SW480 (cell line): ENCODE measurements at places on chromosomes 4 and X.

- DNase-seq: no peak
Observed at GRCh38 chr4:86994686-86995085, 59.9 kb downstream of the AFF1 start.

DNA sequence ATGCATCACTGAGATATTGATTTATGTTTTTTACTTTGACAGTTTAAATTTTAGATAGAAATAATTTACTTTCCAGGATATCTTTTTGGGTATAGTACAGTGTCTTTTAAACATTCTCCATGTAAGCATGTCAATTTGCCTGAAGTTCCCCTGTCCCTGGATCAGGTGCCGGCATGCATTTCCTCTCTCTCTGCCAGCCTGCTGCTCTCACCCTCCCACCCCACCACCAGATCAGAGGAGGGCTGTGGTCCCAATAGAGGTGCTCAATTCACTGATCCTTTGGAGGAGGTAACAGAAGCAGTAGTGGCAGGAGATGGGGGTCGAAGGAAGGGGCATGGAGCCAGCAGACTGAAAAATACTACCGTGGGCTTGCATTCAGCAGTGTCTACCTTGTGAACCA lies 28.3 kb upstream of the DSPP start:
- DNase-seq: no peak

DNA sequence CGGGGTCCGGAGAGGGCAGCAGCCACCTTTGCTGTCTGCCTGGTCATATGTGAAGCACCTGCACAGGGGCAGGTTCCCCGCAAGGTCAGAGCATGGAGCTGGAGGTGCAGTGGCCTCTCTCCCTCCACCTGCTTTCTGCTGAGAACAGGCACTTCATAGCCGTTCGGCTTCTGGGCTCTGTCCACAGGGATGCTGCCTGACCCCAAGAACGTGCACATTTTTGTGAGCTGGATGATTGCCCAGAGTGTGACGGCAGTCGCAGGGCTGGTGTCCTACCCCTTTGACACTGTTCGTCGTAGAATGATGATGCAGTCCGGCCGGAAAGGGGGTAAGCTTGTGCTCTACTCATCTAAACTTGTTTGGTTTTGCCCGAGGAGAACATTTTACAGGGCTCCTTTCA lies 2.5 kb downstream of the SLC25A4 start:
- no peak for DNase-seq

DNA sequence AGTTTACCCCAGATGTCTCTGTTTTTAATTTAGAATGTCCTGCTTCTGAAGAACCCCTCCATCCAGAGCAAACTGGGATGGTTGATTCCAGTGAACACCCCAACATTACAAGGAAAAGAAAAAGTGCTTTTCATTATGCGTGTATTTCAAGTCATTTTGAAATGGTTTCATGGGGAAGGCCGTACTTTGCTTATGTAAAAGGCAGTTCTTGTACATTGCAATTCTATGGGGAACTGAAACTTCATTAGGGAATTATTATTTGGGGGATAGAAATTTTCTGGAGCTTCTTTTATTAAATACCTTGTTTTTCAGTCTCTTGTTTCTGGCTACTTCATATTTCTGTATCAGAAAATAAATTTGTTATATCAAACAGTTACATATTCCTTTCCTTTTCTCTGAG lies 96.9 kb upstream of the ZNF518B start:
- DNase-seq: no peak

- no peak for DNase-seq
Observed at GRCh38 chr4:139564502-139564901, 8.5 kb upstream of the SETD7 start.

- no peak for DNase-seq
Observed at GRCh38 chr4:183907871-183908683, 3.0 kb downstream of the STOX2 start.

DNA sequence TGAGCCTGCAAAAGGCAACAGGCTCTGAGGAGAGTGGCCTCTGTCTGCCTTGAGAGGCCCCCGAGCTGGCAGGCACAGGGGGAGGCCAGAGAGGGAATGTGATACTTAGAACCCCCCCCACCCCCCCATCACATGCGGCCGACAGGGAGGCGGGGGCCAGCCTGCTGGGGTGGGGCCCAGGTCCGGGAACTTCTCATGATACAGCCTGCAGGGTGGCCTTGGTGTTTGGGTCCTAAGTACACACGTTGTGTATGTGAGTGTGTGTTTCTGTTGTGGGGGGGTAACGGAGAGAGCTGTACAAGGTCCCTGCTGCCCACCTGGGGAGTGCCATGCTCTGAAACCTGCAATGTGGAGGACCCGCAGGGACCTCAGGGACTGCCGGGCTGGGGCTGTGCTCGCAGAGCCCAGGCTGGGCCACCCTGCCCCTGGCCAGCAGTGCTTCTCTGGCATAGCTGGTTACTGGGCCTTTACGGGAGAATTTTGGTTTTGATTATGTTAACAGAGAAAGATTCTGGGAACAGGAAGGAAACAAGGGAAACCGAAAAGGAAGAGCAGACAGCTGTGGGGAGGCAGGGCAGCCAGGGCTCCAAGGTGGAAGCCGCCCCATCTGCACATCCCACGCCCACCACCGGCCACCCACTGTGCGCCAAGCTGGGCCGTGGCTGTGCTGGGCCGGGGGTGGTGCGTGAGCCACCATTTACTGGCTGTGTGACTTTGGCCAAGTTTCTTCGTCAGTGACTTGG lies 19.9 kb downstream of the SH3BP2 start:
- peak; percentile 7 for DNase-seq

DNA sequence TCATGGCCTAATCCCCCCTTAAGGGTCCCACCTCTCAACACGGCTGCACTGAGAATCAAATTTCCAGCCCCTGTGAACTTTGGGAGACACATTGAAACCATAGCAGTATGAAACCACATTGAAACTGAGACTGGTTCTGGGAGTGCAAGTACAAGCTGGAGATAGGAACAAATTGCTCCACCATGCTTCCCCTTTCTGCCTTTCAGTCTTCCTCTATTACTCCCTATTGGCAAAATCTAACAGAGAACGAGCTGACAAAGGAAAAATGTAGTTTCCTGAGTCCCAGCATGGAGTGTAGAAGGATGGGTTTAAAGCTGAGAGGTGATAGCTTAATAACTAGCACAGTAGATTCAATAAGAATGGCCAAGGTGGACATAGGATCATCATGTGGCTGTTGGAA lies 161.7 kb upstream of the RPL34 start:
- DNase-seq: no peak

DNA sequence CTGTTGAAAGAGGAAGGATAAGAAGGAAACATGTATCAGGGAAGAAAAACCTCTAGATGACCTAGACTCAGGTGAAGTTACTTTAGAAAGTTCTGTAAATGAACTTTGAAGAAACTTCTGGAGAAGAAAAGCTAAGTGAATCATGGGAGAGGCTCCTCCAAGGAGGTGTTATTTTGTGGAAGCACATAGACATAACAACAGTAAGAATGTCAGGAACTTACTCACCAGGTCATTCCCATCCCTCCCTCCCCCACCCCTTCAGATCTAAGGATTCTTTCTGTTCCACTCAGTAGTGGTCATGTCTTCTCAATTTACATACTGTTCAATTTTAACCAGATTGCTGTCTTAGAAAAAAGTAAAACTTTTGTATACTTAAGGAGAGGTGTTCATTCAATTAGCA lies 310.5 kb upstream of the DDX53 start:
- no peak for DNase-seq

GRCh38 chr4:88957570-88957969 lies 99.4 kb downstream of the FAM13A start:
- DNase-seq: no peak

DNA sequence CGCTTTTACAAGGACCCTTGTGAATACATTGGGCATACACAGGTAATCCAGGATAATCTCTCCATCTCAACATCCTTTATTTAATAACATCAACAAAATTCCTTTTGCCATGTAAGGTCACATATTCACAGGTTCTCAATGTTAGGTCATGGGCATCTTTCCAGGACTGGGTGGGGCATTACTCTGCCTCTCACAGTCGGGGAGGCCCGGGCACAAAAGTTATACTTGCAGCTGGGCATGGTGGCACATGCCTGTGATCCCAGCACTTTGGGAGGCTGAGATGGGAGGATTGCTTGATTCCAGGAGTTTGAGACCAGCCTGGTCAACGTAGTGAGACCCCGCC lies 93.7 kb upstream of the AP1S2 start:
- no peak for DNase-seq

- no peak for DNase-seq
Observed at GRCh38 chr4:57430726-57431125, 320.5 kb upstream of the IGFBP7 start.

DNA sequence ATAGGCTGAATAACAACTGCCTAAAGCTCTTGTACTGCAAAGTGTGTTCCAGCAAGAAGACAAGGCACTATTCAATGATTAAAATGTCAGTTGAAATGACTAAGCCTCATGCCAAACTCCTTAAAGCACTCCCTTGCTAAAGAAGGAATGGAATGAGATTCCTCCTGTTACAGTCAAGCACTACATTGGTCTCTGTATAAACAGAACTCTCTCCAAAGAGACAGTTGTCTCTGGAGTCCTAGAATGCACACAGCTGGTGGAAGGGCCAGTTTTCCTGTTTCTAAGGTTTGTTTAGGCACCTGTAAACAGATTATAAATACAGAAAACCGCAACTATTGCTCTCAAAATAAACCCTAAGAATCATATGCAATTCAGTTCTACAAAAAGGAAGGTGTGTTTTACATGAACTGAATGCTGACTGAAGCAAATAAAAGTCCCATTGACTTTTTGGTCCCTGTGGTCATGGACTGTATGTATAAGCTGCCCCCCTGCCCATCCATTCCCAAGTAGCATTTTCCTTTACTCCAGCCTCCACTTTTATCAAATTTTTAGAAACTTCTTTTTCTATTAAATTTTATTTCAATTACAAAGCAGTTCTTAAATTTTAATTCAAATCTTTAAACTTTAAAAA lies 47.0 kb downstream of the FAT1 start:
- no peak for DNase-seq

GRCh38 chr4:152357206-152357605 lies 178.7 kb downstream of the FBXW7 start:
- DNase-seq: no peak

DNA sequence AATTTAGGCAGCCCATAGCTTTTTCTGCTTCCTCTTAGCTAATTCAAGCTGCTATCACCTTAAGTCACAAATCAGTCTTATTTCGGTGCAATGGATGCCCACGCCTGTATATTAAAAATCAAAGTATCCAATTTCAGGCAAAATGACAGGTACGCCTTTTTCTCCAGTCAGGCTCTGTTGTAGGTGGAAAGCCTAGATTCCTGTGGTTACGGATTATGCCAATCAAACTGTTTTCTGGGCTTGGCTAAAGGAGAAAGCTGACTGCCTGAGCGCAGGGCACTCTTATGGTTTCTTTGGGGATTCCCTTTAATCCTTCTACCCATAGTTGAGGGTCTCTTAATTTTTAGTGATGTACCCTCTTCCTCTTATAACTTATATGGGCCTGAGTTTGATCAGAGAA lies 550.5 kb downstream of the PDHA2 start:
- no peak for DNase-seq

- peak; percentile 45 for DNase-seq
Observed at GRCh38 chr4:81052119-81053068, 21.9 kb downstream of the BMP3 start.

GRCh38 chr4:1172971-1173757 lies 781 bp upstream of the SPON2 start:
- DNase-seq: no peak

- DNase-seq: peak; percentile 5
Observed at GRCh38 chr4:112951362-112952312, 97.8 kb upstream of the ANK2 start.

GRCh38 chr4:51894059-51894645 lies 51.2 kb downstream of the DCUN1D4 start:
- DNase-seq: no peak

- DNase-seq: no peak
Observed at GRCh38 chr4:60812811-60813210, 387.3 kb upstream of the ADGRL3 start.

- DNase-seq: no peak
Observed at GRCh38 chr4:113849771-113850170, 88.2 kb upstream of the CAMK2D start.

DNA sequence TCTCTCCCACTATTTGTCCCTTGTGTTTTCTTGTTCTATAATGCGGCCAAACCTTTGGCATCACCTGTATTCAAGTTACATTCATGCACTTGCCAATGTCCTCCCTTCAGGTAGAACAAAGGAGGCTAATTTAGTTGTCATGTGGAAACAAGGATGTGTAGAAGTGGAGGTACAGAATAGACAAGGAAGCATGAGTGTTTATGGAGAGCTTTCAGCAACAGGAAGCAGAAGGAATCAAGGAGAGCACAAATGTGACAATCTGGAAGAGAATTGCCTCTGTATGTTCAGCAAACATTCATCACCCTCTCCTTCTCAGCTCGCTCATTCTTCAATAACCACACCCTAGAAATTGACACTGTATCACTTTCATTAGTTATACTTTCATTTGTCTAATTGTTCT lies 103.4 kb downstream of the SLC7A11 start:
- DNase-seq: no peak

GRCh38 chr4:80144676-80145470 lies 52.4 kb upstream of the PRDM8 start:
- DNase-seq: no peak

DNA sequence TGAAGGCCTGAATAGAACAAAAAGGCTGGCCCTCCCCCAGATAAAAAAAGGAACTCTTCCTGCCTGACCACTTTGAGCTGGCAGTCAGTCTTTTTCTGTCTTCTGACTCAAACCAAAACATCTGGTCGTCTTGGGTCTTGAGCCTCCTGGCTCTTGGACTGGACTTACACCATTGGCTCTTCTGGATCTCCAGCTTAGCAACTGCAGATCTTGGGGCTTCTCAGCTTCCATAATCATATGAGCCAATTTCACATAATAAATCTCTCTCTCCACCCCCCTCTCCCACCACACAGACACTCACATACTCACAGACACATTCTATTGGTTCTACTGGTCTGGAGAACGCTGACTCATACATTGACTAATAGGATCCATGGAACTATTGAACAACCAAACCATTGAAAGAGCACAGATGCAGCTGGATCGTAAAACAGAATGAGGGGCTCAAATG lies 15.6 kb upstream of the CWH43 start:
- peak; percentile 9 for DNase-seq

DNA sequence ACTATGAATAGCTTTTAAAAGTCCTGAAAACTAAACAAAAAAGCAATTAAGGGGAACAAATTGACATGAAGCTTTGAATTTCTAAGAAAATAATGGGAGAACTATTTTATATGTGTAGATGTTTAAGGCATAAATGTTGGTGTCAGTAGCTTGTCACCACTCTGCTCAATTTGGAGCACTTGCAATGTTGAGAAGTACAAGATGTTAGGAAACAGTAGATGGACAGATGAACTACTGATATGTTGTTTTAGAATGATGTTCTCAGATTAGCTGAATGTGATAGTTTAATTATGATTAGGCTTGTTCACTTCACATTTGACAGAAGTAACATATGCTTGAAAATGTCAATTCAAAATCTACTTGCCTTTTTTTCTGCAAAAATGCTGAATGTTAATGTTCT lies 525.7 kb upstream of the IGFBP7 start:
- DNase-seq: no peak

GRCh38 chr4:75736862-75737261 lies 12.5 kb downstream of the USO1 start:
- no peak for DNase-seq

GRCh38 chrX:102787283-102787682 lies 66.7 kb downstream of the GPRASP3 start:
- no peak for DNase-seq

- DNase-seq: no peak
Observed at GRCh38 chr4:102552781-102553180, 51.6 kb downstream of the NFKB1 start.

GRCh38 chr4:107561481-107561880 lies 158.6 kb downstream of the PAPSS1 start:
- DNase-seq: no peak

- no peak for DNase-seq
Observed at GRCh38 chr4:61309616-61310015, 109.5 kb downstream of the ADGRL3 start.
